ENCODE measurements at places on chromosomes 13 and 19.

GRCh38 chr19:38021352-38021751 lies 114.3 kb downstream of the SIPA1L3 start:
- DNase-seq = no peak

DNA sequence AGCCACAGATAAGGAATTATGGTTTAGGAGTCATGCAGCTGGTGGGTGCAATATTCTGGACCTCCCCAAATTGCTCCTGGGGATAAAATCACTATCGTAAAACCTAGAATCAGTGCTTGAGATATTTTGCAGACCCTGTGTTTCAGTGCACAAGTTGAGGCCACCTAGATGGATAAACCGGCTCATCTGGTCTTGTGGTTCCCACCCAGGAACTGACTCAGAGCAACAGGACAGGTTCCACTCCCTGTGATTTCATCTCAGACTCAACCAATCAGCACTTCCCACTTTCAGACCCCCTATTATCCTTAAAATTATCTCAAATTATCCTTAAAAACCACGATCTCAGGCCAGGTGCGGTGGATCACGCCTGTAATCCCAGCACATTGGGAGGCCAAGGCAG lies 21.0 kb downstream of the FBXL12 start:
- no peak for DNase-seq

DNA sequence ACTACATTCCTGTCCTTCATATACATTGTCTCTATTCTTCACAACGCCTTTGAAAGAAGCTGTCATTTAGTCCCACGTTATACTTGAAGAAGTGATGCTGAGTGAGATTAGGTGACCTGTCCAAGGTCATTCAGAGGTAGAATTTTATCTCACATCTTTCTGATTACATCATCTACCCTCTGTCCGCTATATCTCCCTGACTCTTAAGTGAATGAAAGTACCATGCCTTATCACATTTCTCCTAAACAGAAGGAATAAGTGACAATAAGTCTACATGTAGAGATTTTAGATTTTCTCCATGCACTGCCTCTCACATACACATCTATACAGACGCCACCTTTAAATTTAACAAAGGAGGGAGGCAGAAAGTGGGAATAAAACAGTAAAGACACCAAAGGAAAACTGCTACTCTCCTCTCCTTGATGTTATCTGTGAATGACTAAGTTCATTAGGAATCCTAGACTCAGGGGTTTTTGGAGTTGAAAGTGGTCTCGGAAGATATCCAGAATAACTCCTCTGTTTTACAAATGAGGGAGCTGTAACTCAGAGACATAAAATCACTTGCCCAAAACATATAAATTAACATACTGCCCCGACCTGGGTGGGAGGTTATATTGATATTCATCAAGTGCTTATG lies 4.9 kb upstream of the CLDN10 start:
- DNase-seq = no peak

- no peak for DNase-seq
These were observed 398.9 kb downstream of the GPC6 start for GRCh38 chr13:93625536-93625935.

GRCh38 chr19:39850892-39851291 lies 4.7 kb upstream of the FBL start:
- no peak for DNase-seq

DNA sequence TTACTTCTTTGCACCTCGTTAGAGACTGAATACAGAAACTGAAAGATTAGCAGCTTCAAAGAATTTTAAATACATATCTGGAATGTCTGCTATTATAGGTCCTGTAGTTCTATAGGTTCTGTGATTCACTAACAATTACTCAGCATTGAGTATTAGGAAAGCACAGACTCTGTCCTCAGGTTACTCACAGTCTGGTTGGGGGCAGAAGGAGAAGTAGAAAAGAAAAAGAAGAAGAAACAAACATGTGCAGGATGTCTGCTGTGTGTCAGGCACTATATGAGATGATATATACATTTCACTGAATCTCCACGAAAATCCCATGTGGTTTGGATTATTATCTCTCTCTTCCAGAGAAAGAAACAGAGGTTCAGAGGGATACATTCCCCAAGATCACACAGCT lies 40.1 kb downstream of the SERTM1 start:
- DNase-seq = no peak

DNA sequence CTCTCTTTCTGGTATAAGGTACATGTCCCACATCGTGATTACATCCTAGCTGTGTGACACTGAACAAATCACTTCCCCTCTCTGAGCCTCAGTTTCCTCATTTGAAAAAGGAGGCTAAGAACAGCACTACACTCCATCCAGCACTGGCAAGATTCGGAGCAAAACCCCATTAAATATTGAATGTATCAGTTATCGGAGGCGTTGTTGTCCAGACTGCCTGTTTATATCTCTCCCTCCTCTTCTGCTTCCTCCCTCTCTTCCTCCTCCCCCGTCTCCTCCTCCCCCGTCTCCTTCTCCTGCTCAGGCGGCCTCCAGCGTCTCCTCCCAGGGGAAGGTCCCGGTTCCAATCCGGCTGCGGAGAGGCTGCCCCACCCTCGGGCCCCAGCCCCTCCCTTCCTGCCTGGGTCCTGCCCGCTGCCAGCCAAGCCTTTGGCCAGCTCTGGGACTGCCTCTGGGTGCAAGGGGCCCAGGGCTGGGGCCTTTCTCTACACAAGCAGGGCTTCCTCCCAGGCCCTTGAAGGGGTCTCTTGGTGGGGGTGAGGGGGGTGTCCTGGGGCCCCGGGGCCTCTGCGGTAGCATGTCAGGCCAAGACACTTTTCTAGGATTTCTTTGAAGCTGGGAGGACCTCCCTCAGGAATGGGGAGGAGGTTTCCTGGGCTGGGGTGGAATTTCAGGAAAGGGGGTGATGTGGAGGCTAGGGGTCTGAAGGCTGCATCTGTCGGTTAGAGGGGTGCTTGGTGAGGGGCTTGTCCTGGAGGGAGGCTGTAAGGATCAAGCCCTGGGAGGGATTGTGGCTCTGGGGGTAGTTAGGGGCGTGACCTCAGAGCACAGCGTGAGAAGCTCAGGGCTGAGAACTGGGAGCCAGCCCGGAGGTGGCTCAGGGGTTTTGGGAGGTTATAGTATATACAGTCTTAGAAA lies 1.9 kb downstream of the RRAS start:
- peak; percentile 92 for DNase-seq

Data from testis (tissue), 5 donors.